Ureter (tissue), 1 donor: ENCODE measurements at places on chromosomes 16 and 17. TPM values are rescaled to one million over a fixed set of nuclear protein-coding genes. Genes with fewer than 3 reads are reported as not detected.

Gene SLC5A11
- 0.70 TPM for total RNA-seq

Gene C17orf78
- total RNA-seq: not detected

Gene PTGES3L
- total RNA-seq: 2.7 TPM

Gene KATNB1
- 19.0 TPM for total RNA-seq

Gene HSBP1
- total RNA-seq: 111 TPM
